ENCODE measurements at places on chromosomes 5 and 9.

- no peak for DNase-seq
These were observed 3.8 kb upstream of the NDST1 start for GRCh38 chr5:150503977-150504620.

DNA sequence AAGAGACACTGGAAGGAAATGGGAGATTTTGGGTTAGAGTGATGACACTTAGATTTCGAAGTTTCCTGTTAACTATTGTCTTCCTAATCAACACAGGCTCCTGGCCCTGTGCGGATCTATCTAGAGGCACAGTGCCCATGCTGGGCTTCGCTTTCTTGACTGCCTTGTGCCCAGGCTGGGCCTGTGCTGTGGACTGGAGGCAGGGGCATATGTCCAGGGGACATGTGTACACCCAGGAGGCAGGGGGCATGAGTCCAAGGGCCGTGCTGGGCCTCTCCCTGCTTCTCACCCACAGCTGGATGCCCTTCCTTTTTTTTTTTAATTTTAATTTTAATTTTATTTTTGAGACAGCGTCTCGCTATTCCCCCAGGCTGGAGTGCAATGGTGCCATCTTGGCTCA, 37.6 kb downstream of the EHMT1 start:
- DNase-seq = no peak

DNA sequence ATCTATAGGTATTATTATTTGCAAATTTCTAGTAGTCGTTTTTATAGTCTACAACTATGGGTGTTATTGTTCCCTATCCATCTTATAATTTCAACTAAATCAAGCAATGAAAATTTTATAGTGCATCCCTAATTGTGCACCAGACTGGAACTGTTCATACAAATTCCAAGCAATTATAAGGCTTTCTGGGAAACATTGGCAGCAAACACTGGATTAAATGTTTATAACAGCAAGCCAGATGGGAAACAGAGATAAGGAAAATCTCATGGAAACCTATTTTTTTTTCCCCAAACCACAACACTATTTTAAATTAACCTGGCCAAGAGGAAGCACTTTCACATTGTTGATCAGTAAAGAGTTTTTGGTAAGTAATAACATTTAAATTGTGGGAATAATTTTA, 524.3 kb downstream of the RASEF start:
- no peak for DNase-seq

- no peak for DNase-seq
These were observed 1819.8 kb upstream of the C9orf72 start for GRCh38 chr9:29393064-29393463.

- DNase-seq = no peak
These were observed 118.3 kb downstream of the SYK start for GRCh38 chr9:90919883-90920282.

DNA sequence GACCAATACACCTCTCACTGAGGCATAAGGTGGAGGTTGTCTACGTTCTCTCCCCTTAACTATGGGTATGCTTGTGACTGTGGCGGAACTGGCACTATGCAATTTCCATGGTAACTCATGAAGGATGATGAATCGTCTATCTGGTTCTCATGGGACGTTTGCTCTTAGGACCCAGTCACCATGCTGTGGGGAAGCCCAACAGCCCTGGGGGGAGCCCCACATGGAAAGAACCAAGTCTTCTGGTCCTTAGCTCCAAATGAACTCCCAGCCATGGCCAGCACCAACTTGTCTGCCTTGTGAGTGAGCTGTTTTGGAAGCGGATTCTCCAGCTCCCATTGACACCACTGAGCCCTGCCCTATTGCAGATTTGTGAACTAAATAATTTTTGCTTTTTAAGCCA, 188.7 kb upstream of the S1PR3 start:
- no peak for DNase-seq

DNA sequence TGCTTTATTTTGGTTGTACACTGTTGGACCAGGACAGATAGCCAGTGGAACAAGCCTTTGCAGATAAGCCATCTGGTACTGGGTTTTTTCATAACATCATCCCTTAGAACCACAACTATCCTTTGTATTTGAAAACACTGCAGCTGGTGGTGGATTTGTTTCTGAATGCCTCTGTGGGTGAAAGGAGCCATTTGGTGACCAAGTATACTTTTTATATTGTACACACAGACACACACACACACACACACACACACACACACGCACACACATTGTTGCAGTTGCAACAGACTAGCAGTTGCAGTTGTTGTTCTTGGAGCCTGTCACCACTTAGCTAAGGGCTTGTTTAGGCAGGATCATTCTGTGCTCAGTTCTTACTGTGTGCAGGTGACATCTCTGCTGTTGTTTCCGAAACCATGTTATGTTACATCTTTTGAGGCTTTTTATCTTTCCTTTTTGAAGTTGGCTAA, 22.9 kb upstream of the CAVIN4 start:
- no peak for DNase-seq

DNA sequence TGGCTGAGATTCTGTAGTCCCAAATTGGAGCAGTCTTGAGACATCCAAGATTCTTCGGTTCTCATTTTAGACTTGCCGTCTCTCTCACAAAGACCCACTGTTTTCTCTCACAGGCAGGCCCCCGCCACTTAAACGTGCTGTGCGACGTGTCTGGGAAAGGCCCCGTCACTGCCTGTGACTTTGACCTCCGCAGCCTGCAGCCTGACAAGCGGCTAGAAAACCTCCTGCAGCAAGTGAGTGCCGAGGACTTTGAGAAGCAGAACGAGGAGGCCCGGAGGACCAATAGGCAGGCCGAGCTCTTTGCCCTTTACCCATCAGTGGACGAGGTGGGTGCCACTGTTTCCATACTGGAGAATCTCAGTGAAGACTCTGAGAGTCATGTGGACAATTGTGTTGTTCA, 97.2 kb downstream of the DOCK8 start:
- DNase-seq = no peak
